Activated CD4-positive, alpha-beta T cell treated with anti-CD3 and anti-CD28 coated beads, Interleukin-2, amount 10 ng/mL, durations not matched to agents 24 days and 14 days (primary cell): ENCODE measurements at places on chromosomes 6 and 20. TPM values are rescaled to one million over a fixed set of nuclear protein-coding genes. Genes with fewer than 3 reads are reported as not detected.
A peak's percentile ranks its signal among the peaks of the same experiment; 100 is the strongest.

- peaks cover 2% of the 10 kb centered on the region for H3K36me3 ChIP-seq
- H3K4me1 ChIP-seq: peaks cover 18% of the 10 kb centered on the region
- peaks cover 14% of the 10 kb centered on the region for H3K27me3 ChIP-seq
- H3K4me3 ChIP-seq: no peak overlapping the region
- DNase-seq: no peak
- H3K27ac ChIP-seq: no peak overlapping the region
Measured at GRCh38 chr6:114010540-114010939, 39.6 kb upstream of the HDAC2 start.

GRCh38 chr6:90356012-90356421 is 59.4 kb upstream of the BACH2 start:
- no peak for DNase-seq
- H3K36me3 ChIP-seq: peaks cover 2% of the 10 kb centered on the region
- H3K27me3 ChIP-seq: peaks cover 4% of the 10 kb centered on the region
- no peak overlapping the region for H3K27ac ChIP-seq

GRCh38 chr6:2900221-2900807 is 2.8 kb downstream of the SERPINB9 start:
- peak; percentile 60 for DNase-seq
- peak overlapping the region; percentile 97 for H3K4me3 ChIP-seq
- H3K4me1 ChIP-seq: peaks cover 52% of the 10 kb centered on the region
- peaks cover 65% of the 10 kb centered on the region for H3K36me3 ChIP-seq
- H3K27ac ChIP-seq: peak overlapping the region; percentile 90

DNA sequence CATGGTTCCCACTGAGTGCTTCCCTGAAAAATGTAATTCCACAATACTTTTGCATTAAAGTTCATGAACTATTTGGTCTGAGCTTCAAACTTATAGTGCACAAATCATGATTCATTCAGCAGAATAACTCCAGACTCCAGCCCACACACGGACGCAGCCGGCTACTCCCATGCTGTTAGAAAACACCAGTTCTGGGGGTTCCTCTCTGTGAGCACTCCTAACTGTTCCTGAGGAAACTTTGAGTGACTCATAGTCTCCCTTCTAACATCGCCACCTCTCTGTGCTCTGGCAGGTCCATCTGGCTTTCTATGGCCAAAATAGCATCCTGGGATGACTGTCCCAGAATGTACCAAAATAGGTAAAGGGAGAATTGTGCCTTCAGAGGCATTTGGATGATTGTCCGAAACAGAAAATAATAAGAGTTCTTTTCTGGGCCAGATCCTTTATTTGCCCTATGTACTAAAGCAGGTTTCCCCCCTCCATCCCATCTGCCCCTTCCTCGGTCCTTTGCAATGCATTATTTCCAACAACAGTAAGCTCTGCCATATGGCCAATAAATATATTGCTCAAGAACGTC is 32.3 kb upstream of the LY86 start:
- H3K27ac ChIP-seq: no peak overlapping the region
- no peak overlapping the region for H3K4me3 ChIP-seq
- H3K4me1 ChIP-seq: peaks cover 34% of the 10 kb centered on the region
- H3K36me3 ChIP-seq: no peaks in the 10 kb centered on the region
- H3K27me3 ChIP-seq: peaks cover 27% of the 10 kb centered on the region

DNA sequence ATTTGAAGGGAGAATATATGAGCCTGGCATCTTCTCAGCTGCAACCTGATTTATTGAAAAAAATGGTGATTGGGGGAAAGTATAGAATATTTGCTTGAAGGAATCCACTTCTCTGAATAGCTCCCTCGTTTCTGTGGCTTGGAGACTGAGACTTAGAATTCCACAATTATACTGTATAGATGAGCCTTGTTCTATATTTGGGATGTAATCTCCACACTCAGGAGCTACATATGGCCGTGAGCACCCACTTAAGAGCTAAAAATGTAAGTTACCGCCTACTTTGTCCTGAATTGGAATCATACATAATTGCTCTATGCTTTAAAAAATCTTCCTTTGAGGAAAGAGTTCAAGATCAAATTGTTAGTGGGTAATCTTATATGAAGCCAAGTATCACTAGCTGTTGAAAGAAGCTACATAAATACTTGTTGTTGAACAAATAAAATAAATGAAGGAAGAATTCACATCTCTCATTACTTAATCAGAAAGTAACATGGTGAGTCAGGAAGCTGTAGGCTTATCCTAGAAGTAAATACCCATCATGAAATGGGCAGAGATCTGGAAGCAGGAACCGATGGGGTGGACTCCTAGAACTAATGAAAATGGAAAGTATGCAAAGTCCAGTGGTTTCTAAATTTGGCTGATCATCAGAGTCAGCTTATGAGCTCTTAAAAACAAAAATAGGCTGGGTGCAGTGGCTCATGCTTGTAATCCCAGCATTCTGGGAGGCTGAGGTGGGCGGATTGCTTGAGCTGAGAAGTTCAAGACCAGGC is 254.3 kb downstream of the SOX4 start:
- DNase-seq: no peak
- H3K27me3 ChIP-seq: no peaks in the 10 kb centered on the region
- no peak overlapping the region for H3K27ac ChIP-seq

DNA sequence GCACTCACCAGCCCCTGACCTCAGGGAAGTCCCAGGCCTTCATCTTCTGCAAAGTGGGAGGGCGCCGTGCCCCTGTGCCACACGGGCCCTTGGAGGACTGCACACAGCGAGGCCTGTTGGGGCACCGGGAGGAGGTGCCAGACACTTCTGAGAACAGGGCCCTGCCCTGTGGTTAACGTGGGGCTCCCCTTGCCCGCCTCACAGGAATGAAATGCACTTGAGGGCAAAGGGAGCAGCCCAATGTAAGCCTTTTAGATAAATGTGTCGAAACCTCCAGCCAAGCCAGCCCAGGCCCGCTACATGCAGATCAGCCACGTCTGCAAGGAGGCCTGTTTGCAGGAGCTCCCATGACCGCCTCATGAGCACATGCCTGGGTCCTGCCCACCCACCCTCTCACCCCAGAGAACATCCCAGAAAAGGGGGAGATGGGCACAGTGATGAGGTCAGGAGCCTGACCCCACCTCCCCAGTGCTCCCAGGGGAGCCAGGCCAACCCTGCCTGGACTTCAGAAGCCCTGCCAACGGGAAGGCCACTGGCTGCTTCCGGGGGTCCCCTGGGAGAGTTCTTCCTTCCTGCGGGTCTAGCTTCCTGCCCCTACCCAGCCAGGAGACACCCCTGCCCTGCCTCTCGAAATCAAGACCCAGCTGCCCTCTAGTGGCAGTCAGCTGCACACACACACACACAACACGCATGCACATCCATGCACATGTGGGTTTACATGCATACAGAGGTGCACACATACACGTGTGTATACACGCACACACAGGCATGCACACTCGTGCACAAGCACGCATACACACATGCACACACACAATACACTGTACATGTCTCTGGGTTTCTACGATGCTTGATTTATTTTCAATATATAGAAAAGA is 178.7 kb downstream of the TAF4 start:
- no peaks in the 10 kb centered on the region for H3K36me3 ChIP-seq
- peak; percentile 76 for DNase-seq
- peaks cover 2% of the 10 kb centered on the region for H3K4me1 ChIP-seq
- H3K4me3 ChIP-seq: no peak overlapping the region
- no peak overlapping the region for H3K27ac ChIP-seq

DNA sequence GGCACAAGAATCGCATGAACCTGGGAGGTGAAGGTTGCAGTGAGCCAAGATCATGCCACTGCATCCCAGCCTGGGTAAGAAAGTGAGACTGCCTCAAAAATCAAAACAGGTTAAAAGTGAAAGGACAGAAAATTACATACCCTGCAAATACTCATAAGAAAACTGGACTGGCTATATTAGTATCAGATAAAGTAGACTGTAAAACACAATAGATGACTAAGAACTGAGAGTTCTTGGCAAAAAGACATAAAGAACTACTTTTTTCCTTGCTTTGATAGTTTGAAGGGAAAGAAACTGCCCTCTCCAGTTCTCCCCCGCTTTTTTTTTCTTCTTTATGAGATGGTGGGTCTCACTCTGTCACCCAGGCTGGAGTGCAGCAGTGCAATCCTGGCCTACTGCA is 17.0 kb downstream of the SNX3 start:
- no peak overlapping the region for H3K27ac ChIP-seq
- H3K36me3 ChIP-seq: peaks cover 57% of the 10 kb centered on the region
- H3K4me1 ChIP-seq: peaks cover 5% of the 10 kb centered on the region
- no peak overlapping the region for H3K4me3 ChIP-seq

DNA sequence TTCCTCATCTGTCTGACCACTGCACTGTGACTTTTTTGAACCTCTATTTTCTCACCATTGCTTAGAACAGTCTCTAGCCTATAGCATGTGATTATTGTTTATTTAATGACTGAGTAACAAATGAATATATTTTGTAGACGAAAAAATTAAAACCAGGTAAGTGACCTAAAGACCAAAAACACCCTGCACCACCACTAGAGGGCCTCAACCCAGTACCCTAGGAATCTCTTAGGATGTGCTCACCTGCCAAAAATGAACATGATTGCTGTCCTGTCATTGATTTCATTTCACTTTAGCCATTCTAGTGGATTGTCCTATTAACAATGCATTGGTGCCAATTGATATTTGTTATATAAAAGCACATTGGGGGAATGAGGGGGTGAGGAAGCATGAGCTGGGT is 199.1 kb downstream of the COL9A1 start:
- H3K27ac ChIP-seq: no peak overlapping the region
- no peaks in the 10 kb centered on the region for H3K36me3 ChIP-seq
- no peak overlapping the region for H3K4me3 ChIP-seq
- H3K4me1 ChIP-seq: no peaks in the 10 kb centered on the region

- H3K27me3 ChIP-seq: no peaks in the 10 kb centered on the region
- H3K4me1 ChIP-seq: no peaks in the 10 kb centered on the region
- no peak overlapping the region for H3K4me3 ChIP-seq
Measured at GRCh38 chr6:155939253-155939652, 483.6 kb upstream of the NOX3 start.

GRCh38 chr6:34795836-34796425 is 4.0 kb downstream of the BLTP3A start:
- H3K27me3 ChIP-seq: no peaks in the 10 kb centered on the region
- H3K4me3 ChIP-seq: no peak overlapping the region
- DNase-seq: no peak
- peaks cover 20% of the 10 kb centered on the region for H3K4me1 ChIP-seq
- no peak overlapping the region for H3K27ac ChIP-seq
- peaks cover 5% of the 10 kb centered on the region for H3K36me3 ChIP-seq

- peaks cover 12% of the 10 kb centered on the region for H3K4me1 ChIP-seq
- peak; percentile 89 for DNase-seq
- no peak overlapping the region for H3K4me3 ChIP-seq
- H3K27ac ChIP-seq: no peak overlapping the region
- H3K36me3 ChIP-seq: no peaks in the 10 kb centered on the region
Measured at GRCh38 chr6:7723041-7723447, 2.9 kb upstream of the BMP6 start.

DNA sequence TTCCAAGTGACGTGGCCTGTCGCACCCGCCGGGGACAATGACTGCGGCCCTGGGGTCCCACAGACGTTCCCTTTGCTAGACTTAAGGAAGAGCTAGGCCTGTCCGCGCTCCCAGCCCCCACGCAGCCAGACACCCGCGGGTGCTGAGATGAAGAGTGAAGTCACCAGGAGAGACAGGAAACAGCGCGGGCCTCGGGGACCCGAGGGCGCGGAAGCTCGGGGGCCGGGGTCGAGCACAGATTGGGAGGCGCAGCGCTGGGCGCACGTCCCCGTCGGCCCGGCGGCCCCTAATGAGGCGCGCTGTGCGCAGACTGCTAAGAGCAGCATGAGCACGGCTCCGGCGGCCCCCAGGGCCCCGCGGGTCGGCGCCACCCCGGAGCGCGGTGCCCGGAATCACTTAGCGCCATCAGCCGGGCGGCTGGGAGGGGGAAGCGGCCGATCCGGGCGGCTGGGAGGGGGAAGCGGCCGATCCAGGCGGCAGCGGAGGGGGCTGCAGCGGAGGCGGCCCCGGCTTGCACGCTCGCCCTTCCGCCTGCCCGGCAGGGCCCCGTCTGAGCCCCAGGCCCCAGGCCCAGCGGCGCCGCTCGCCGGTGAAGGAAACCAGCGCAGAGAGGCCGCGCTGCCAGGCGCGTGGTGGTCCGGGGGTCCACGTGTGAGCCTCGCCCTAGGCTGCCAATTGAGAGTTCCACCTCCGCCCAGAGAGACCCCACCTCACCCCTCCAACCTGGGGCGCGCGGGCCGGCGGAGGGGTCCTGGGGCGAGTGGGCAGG is 8.3 kb upstream of the AVP start:
- peak overlapping the region; percentile 91 for H3K27ac ChIP-seq
- DNase-seq: peak; percentile 78
- peak overlapping the region; percentile 84 for H3K4me3 ChIP-seq
- peaks cover 12% of the 10 kb centered on the region for H3K4me1 ChIP-seq
- H3K36me3 ChIP-seq: no peaks in the 10 kb centered on the region

The BPIFB2 gene
- total RNA-seq: not detected in 2 replicates

The ULBP2 gene
- total RNA-seq: 0.40 and 0.47 TPM in 2 replicates

The SLC17A1 gene
- 0.28 TPM in 1 of 2 replicates, not detected in the other for total RNA-seq

The ADGRF4 gene
- total RNA-seq: not detected in 2 replicates

The TMEM74B gene
- 1.6 and 1.9 TPM in 2 replicates for total RNA-seq

The WFDC5 gene
- not detected in 2 replicates for total RNA-seq

The OR2H2 gene
- total RNA-seq: not detected in 2 replicates

The HS3ST5 gene
- total RNA-seq: not detected in 2 replicates
